Non-pigmented ciliary epithelial cell (primary cell): ENCODE measurements at places on chromosomes 2 and 18.

GRCh38 chr18:8801263-8801901 lies 96.0 kb downstream of the MTCL1 start:
- DNase-seq, result peak; percentile 82

- DNase-seq, result peak; percentile 54
These were observed 386.9 kb downstream of the FIGN start for GRCh38 chr2:163348857-163349380.

DNA sequence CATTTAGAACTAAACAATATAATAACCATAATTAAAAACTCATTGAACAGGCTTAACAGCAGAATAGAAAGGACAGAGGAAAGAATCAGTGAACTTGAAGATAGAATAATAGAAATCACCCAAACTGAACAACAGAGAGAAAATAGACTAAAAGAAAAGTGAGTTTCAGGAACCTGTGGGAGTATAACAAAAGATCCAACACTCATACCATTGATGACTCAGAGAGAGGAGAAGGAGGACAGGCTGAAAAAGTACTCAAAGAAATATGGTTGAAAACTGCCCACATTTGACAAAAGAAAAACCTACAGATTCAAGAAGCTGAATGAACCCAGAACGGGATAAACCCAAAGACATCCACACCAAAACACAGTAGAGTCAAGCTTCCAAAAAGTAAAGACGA lies 54.2 kb upstream of the FMNL2 start:
- no peak for DNase-seq

DNA sequence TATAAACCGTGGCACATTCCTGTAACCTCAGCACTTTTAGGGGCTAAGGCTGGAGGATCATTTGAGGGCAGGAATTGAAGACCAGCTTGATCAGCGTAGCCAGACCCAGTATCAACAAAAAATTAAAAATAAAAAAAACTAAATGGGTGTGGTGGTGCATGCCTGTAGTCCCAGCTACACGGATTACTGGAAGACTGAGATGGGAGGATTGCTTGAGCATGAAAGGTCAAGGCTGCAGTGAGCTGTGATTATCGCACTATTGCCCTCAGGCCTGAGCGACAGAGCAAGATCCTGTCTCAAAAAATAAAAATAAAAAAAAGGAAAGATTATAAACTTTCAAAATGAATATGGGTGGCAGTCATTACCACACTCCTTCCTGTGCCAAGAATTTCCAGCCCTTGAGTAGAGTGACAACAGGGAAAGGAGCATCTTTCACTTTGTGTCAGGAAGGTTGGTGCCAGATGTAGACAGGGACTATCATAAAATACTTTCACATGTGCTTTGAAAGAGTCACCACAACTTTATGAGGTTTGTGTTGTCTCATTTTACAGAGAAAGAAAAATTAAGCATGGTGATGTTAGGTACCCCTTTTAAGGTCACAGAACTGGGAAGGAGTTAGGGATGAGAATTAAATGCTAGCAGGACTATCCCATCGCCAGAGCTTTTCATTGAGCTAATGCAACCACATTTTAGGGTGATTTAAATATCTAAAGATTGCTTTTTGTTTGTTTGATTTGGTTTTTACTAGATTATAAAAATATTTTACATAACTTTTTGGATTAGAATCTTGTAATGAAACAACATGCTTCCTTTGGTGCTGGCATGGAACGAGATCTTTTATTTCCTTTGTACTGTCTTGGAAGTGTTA lies 1617.4 kb upstream of the ACVR2A start:
- no peak for DNase-seq

- DNase-seq, result no peak
These were observed 91.5 kb upstream of the PARD3B start for GRCh38 chr2:204453730-204454167.

DNA sequence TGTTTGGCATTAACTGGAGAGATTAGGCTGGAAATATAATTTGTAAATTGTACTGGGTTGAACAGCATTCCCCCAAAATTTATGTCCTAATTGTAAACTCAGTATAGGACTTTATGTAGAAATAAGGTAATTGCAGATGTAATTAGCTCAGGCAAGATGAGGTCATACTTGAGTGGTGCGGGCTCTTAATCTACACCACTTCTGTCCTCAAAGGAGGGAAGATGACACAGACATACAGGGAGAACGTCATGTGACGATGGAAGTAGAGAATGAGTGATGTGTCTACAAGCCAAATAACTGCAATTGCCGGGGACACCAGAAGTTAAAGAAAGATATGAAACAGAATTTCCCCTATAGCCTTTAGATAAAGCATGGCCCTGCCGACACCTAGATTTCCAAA lies 1501.1 kb upstream of the PIK3C3 start:
- DNase-seq, result no peak

- no peak for DNase-seq
These were observed 458 bp downstream of the CXXC1 start for GRCh38 chr18:50287028-50287440.

DNA sequence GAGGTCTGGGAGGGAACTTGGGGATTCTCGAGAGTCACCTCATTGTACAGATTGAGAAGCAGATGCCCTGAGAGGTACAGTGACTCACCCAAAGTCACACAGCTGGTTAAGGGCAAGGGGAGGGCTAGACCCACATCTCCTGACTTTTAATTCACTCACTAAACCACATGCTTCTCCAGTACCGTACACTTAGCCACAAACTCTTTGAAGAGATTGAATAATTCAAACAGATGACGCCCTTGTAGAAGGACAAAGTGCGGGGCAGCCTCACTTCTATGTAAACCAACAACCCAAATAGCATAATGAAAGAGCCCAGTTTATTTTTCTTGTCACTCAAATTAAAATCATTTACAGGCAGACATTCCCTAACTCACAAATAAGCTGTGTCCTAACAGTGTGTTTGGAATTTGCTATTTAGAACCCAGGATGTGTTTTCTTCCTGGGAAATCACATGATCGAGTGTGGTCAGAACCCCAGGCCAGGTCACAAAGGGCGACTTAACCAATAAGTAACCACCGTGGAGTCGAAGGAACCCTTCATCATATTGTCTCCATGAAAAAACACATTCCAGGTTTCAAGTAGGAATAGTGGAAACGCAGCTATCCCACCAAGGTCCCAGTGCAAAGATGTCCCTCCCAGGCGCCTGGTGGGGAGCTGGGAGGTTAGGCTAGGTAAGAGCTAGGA lies 35.8 kb upstream of the PTPN4 start:
- no peak for DNase-seq

GRCh38 chr2:235570256-235570655 lies 76.4 kb downstream of the AGAP1 start:
- no peak for DNase-seq

GRCh38 chr2:26572591-26572990 lies 68.6 kb downstream of the CIB4 start:
- DNase-seq, result no peak

DNA sequence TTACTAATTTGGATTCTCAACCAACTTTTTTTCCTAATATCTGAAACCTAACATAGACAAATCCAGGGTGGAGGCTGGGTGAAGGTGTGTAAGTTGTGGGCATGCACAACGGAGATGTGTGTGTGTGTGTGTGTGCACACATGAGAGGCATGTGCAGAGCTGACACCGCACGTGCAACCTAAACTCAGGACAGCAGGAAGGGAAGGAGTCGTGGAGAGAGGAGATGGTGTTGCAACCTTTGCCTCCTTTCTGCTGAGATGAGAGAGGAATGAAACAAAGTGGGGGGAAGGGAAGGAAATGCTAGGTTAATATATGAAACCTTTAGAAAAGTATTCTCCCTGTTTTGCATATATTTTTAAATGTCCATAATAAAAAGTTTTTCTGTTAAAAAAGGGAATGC lies 64.7 kb downstream of the KCTD1 start:
- DNase-seq, result no peak

GRCh38 chr2:28613633-28614501 lies 118.0 kb downstream of the PLB1 start:
- DNase-seq, result peak; percentile 97

DNA sequence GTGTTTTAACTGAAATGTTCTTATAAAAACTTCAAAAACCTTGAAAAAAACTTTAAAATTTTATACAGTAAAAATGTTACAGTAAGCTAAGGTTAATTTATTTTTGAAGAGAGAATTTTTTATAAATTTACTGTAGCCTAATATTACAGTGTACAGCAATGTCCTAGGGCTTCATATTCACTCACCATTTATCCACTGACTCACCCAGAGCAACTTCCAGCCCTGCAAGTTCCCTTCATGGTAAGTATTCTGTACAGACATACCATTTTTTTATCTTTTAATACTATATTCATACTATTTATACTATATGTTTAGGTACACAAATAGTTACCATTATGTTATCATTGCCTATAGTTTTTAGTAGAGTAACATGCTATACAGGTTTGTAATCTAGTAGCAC lies 396.7 kb upstream of the MMADHC start:
- no peak for DNase-seq

DNA sequence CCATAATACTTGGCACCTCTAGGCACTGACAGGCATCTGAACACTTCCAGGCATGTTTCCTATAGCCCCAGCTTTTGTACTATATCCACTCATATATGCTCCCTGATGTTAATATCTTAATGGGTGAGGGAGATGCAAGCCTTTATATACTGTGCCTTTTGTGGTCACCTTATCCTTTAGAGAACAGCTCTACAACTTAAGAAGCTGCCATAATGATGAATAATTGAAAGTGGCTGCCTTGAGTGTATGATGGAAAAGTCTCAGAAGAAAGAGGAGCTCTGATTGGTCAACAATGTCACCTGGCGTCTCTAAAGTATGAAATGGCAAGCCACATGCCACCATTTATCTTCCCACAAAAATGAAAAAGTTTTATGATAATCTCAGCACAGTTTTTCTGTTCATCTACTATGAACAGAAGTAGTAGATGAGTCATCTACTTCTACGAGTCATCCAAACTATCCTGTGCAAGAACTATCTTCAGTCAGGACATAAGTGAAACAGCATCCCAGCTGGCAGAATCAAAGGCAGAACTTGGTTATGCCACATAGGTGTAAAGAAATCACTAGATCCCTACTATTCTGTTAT lies 997.9 kb upstream of the CELF4 start:
- no peak for DNase-seq

- DNase-seq, result no peak
These were observed 219.8 kb upstream of the SPHKAP start for GRCh38 chr2:228401065-228401912.

DNA sequence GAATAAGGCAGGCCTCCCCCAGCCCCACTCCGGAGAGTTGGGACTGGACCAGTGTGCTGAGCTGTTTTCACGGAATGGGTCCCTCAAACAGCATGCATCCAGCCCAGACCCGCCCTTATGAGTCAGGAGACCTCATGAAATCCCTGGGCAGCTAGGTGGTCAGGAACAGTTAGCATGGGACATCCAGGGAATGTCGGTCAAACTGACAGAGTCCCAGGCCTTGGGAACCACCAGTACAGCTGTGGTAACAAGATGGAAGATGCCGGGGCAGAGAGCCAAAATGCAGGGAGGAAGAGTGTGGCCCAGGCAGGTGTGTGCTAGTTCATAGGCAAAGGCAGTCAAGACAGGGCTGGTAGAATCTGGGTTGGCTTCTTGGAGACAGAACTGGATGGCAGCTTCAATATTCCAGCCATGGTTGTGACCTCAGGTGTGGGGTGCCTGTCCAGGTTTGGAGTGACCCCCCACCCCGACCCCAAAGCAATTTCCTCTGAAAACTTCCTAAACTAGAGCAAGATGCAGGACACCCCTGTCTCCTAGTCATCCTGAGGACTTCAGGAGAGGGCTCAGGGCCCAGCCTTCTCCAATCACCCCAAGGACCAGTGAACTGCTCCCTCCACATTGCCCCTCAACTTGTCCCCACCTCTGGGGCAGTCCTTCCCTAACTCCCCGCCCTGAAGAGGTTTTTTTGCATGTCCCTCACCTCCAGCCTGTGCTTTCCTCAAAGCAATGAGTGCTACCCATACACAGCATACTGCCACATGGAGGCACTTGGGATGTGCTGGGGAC lies 46.5 kb downstream of the KCNIP3 start:
- DNase-seq, result no peak

GRCh38 chr18:5899835-5900234 lies 4.5 kb upstream of the TMEM200C start:
- no peak for DNase-seq

GRCh38 chr2:174210862-174211261 lies 37.5 kb downstream of the OLA1 start:
- DNase-seq, result no peak

GRCh38 chr2:148548716-148549400 lies 95.7 kb upstream of the EPC2 start:
- DNase-seq, result no peak

DNA sequence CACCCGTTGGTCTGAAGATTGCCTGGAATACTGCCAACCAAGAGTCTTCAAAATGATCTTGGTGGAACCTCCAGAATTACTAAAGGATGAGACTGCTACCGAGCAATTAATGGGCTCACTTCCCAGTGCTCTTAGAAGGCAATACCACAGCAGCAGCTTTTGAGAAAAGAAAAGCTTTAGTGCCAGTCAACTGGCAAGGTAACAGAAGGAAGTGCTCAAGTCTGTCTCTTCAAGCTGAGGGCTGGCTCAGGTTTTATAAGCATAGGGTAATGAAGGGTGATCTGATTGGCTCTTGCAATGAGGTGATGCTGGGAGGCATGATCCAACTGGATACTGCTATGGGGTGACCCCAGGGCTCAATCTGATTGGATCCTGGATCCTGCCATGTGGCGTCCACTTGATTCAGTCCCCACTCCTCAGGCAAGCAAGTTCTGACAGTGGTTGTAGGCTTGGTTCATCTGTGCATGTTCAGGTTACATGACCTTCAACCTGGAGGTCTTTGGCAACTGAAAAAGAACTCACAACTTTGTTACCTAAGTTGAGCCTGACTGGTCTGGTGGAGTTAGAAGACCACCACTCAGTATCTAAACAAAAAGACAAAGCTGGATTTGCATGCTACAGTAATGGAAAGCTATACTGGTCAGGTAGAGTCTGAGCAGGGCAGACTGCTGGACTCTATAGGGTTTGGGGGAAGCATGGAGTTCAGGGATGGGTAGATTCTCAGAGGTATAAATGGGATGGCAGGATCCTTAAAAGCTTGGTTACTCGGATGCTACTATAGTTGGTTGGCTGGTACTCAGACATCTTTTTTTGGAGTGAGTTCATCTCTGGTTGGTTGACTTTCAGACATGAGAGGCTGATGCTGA lies 14.0 kb upstream of the RIF1 start:
- DNase-seq, result no peak
